ENCODE measurements at places on chromosomes 12 and 14. TPM values are rescaled to one million over a fixed set of nuclear protein-coding genes. Genes with fewer than 3 reads are reported as not detected.

Gene ARHGEF25
- 10.2 TPM for total RNA-seq

DNA sequence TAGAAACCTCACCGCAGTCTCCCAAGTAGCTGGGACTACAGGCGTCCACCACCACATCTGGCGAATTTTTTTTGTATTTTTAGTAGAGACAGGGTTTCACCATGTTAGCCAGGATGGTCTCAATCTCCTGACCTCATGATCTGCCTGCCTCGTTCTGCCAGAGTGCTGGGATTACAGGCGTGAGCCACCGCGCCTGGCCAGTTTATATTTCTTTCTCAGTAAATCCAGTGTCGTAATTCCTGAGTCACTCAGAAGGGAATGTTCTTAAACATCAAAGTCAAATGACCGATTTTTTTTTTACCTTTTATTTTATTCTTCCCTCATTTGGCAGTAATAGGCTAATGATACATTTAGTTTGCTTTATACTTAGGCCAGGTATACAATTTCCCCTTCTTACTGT is 80.5 kb downstream of the FBXO33 start:
- DNase-seq, result no peak

Gene EFS
- total RNA-seq, result 18.9 TPM

Gene HHIPL1
- 2.0 TPM for total RNA-seq

Gene TMEM233
- 0.24 TPM for total RNA-seq

DNA sequence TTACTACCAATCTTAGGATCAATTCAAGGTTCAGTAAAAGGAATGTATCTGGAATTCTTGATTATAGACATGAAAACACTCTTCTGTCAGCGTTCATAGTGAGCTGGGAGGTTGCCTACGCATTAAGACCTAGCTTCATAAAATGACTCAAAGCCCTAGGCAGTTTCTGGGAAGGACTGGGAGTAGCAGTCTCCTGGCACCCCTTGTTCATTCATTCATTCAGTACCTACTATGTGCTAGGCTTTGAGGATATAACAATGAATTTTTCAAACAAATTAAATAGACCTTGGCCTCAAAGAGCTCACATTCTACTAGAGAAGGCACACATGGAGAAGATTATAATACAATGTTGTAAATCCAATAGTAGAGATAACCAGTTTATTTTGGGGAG is 46.1 kb downstream of the MDM2 start:
- DNase-seq, result no peak

- no peak for DNase-seq
Measured at GRCh38 chr14:53969326-53969725, 12.7 kb upstream of the BMP4 start.

Gene EGLN3
- 42.9 TPM for total RNA-seq

Gene KLRF1
- total RNA-seq, result not detected

- peak; percentile 75 for DNase-seq
Measured at GRCh38 chr12:90305379-90305778, 596.7 kb upstream of the ATP2B1 start.

DNA sequence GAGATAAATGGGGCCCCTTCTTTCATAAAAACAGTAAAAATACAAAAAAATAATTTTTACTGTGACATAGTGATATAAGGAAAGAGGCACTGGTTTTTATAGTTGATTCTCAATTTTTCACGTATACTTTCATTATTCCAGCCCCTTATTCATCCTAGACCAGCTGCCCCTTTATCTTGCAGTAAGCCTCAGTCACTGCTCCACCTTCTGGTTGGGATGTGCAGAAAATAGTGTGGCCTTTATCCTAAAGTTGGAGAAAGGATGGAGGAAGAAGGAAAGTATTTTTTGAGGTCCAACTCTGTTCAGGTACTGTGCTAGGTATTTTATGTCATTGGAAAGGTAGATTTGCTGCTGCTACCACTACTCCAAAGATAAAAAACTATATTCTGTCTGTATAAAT is 172.7 kb downstream of the ANO6 start:
- DNase-seq, result peak; percentile 69

Gene STON2
- total RNA-seq, result 71.0 TPM

DNA sequence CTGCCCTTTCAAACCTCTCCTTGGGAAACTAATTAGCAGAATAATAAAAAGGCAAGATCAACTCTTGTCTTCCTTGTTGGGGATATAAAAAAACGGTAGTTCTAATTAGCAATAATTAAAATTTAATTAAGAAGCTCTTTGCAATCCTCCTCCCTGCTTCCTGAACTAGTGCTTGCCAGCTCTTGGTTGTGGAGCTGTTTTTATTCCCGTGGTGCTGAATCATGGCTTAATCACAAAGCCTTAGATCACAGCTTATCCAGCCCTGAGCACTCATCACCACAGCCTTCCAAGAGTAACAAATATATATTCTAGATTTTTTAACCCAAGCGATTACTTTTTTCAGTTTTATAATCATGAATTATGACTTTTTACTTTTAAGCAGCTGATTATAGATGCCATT is 63.2 kb upstream of the INSM2 start:
- DNase-seq, result peak; percentile 72

DNA sequence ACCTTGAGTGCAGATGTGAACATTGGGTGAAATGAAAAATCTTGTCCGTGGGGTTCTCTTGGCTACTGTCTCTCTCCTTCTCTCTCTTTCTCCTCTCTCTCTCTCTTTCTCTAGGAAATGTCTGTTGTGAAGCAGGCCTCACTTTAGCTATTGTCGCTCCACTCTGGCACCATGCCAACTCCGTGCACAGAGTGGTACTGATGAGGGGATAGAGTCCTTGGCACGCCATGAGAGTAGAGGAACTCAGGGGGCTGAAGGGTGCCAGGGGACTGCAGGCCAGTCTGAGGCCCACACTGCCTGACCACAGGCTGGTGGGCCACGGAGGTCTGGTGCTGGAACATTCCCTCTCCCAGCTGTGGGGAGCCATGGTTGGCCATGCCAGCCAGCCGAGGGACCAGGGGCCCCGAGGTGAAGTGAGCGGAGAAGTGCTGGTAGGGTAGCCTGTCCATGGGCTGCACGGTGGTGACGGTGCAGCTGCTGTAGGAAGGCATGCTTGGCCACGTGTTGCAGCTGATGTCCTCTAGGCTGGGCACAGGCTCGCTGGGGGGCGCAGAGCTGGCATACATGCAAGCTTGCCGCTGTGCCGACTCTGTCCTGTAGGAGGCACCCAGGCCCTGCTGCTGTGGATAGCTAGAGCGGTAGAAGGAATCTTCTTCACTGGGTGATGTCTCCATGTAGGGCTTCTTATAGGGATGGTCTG is 50.4 kb downstream of the TBX5 start:
- peak; percentile 82 for DNase-seq

DNA sequence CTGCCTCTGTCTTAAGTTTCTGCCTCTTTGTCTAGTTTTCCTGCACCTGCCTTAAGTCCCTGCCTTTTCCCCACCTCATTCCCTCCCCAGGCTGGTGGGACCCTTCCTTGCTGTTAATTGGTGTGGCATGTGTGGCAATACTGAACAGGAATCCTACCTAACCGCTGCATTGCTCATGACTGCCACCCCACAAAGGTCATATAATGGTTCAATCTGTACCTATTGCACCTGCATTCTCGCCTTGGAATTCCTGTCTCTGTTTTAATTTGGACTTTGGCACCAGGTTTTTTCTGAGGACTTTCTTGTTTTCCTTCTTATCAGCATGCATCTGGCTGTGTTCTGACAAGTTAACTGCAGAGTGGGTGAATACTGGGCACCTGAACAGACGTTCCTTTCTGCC is 966.2 kb upstream of the TMEM132C start:
- no peak for DNase-seq

- no peak for DNase-seq
Measured at GRCh38 chr12:26090836-26091510, 33.9 kb downstream of the BHLHE41 start.

Measured in GM23338 (cell line).